Fibroblast of the aortic adventitia (primary cell): ENCODE measurements at places on chromosomes 5 and 9. TPM values are rescaled to one million over a fixed set of nuclear protein-coding genes. Genes with fewer than 3 reads are reported as not detected.

The LCN1 gene
- not detected in 2 replicates for total RNA-seq

The PSD2 gene
- 0.08 TPM in 1 of 2 replicates, not detected in the other for total RNA-seq

The PCDHGA8 gene
- total RNA-seq = 2.5 and 3.8 TPM in 2 replicates

The ZDHHC21 gene
- total RNA-seq = 11.8 and 21.3 TPM in 2 replicates

The HEMGN gene
- total RNA-seq = not detected in 2 replicates

The LRRC19 gene
- total RNA-seq = not detected in 2 replicates

The MARCHF3 gene
- total RNA-seq = 5.5 and 16.9 TPM in 2 replicates

The PFDN1 gene
- total RNA-seq = 31.2 and 60.2 TPM in 2 replicates

The MSMP gene
- total RNA-seq = not detected in 2 replicates

The SNCB gene
- total RNA-seq = not detected in 2 replicates

The FOXD4L5 gene
- under 0.01 TPM in 1 of 2 replicates, not detected in the other for total RNA-seq

The SLC25A48 gene
- total RNA-seq = not detected in 2 replicates

The BRD9 gene
- 26.8 and 119 TPM in 2 replicates for total RNA-seq

The OSMR gene
- total RNA-seq = 57.2 and 96.7 TPM in 2 replicates

The ANKRD18A gene
- 0.09 TPM in 1 of 2 replicates, not detected in the other for total RNA-seq

The ABCA1 gene
- 40.1 and 45.0 TPM in 2 replicates for total RNA-seq

The DHX29 gene
- 36.7 and 53.4 TPM in 2 replicates for total RNA-seq

The PCDH12 gene
- total RNA-seq = under 0.01 and 0.16 TPM in 2 replicates

The RNF183 gene
- total RNA-seq = not detected in 2 replicates

The SPRY4 gene
- 1.3 and 13.9 TPM in 2 replicates for total RNA-seq

The LEAP2 gene
- total RNA-seq = 0.18 and 0.74 TPM in 2 replicates

The PAPPA gene
- 12.3 and 80.5 TPM in 2 replicates for total RNA-seq

The SLIT3 gene
- 52.5 and 65.3 TPM in 2 replicates for total RNA-seq

The BTNL3 gene
- total RNA-seq = not detected in 2 replicates

The RABEPK gene
- 9.2 and 25.2 TPM in 2 replicates for total RNA-seq

The NINJ1 gene
- total RNA-seq = 1.9 and 14.6 TPM in 2 replicates

The MYORG gene
- total RNA-seq = 0.90 and 1.3 TPM in 2 replicates

The POLR3G gene
- 6.7 and 20.6 TPM in 2 replicates for total RNA-seq

The CCDC171 gene
- total RNA-seq = 8.1 and 13.3 TPM in 2 replicates

The SH3PXD2B gene
- 25.3 and 46.7 TPM in 2 replicates for total RNA-seq

The FAM221B gene
- total RNA-seq = not detected in 2 replicates

The ADAMTSL2 gene
- 0.16 TPM in 1 of 2 replicates, not detected in the other for total RNA-seq

The CAMSAP1 gene
- total RNA-seq = 15.7 and 26.4 TPM in 2 replicates

The TLX3 gene
- total RNA-seq = not detected in 2 replicates

The C8G gene
- total RNA-seq = 0.36 TPM in 1 of 2 replicates, not detected in the other

The RALGPS1 gene
- total RNA-seq = 2.4 and 2.9 TPM in 2 replicates

The MARCOL gene
- not detected in 2 replicates for total RNA-seq

The SLC9A3 gene
- total RNA-seq = 0.25 and 1.8 TPM in 2 replicates

The GPRIN1 gene
- total RNA-seq = 1.7 and 7.1 TPM in 2 replicates

The GPX3 gene
- total RNA-seq = 11.3 and 53.1 TPM in 2 replicates

The FSTL4 gene
- total RNA-seq = not detected in 2 replicates

The ELAVL2 gene
- total RNA-seq = 0.81 and 0.98 TPM in 2 replicates

The NR2F1-AS1 gene
- 11.8 and 23.7 TPM in 2 replicates for total RNA-seq

The PCDHA12 gene
- total RNA-seq = 0.09 and 0.33 TPM in 2 replicates

The MEIKIN gene
- total RNA-seq = not detected in 2 replicates

The SCGB3A2 gene
- total RNA-seq = not detected in 2 replicates

The AP3S1 gene
- total RNA-seq = 109 and 237 TPM in 2 replicates

The DDX4 gene
- total RNA-seq = not detected in 2 replicates

The PRRX2 gene
- 3.5 and 36.1 TPM in 2 replicates for total RNA-seq

The DELE1 gene
- 50.9 and 59.0 TPM in 2 replicates for total RNA-seq

The NACC2 gene
- 17.4 and 27.1 TPM in 2 replicates for total RNA-seq
